ENCODE measurements at places on chromosomes 11 and 22.
A peak's percentile ranks its signal among the peaks of the same experiment; 100 is the strongest.

GRCh38 chr11:43723617-43724016, 43.1 kb downstream of the HSD17B12 start:
- no peak for DNase-seq

DNA sequence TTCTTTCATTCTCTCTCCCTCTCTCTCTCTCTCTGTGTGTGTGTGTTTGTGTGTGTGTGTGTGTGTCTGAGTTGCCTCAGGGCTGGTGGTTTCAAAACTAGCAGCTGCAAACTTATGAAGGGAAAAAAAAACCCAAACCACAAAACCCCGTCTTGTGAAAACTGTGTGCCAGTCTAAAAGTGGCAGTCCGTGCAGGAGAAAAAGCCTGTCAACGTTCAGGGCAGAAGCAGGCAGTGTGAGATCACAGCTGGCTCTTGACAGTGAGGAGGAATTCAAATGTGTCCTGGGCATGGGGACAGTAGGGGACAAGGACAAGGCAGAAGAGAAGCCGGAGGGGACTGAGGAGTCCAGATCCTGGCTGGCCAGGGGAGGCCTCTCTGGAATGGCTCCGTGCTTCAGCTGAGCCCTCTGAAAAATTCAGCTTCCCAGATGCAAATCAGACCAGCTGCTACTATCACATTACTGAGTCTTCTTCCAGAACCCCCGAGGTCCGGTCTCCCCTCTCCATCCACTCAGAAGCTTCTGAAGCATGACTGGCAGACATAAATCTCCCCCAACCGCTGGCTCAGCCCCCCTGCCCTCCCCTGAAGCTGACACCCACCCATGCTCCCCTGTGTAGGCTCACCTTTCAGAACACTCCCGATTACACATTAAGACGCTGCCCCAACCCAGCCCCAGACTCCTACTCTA, 31.9 kb downstream of the FLI1 start:
- DNase-seq, result no peak

DNA sequence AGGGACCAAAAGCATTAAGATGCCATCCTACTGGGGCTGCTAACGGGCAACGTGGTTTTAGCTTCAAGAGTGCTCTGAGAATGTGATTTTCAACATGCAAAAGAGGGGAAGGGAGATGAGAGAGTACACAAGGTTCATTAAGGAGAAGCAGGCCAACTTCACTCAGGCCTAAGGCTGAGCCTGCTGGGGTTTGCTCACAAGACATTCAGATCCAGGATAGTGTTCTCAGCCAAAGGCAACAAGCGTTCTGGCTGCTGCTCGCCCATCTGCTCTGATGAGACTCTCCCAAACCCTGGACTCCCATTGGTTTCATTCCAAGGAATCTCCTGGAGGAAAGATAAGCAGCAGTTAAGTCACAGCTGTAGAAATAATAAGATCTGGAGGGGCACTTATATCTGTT, 23.6 kb upstream of the UPB1 start:
- DNase-seq, result no peak

DNA sequence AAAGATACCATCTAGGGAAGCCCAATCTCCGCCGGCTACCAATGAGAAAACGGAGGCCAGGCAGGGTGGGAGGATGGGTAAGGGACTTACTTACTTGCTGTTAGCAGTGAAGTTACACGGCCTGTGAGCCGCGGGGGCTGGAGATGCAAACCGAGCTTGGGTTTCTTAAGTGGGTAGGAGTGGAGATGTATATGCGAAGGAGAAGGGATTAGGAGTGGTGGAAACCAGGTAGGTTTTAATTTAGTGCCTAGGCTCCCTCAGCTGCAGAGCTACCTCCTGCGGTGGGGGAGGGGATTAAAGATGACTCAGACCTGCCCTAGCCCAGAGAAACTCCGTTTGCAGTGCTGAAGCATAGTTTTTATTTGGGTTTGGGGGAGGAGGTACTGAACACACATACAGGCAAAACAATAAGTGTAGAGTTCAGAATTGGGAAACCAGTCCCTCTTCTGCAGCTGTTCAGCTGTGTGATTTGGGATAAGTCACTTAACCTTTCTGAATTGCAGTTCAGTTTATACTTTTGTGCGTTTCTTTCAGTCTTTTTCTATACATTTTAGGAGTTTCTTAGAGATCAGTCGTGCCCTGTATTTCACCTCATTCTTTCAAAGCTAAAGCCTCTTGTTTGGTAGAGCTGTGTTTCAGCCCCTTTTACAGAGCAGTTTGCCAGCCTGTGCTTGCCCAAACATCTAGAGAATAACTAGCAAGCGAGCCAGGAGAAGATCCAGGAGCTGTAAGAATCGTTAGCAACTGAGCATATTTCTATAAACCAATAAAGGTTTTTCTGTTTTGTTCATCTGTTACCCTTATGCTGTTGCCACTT, 596 bp upstream of the TNRC6B start:
- no peak for DNase-seq

GRCh38 chr11:72452495-72452894, 18.2 kb upstream of the CLPB start:
- no peak for DNase-seq

- DNase-seq, result peak; percentile 22
Measured at GRCh38 chr11:19551457-19551856, 161.2 kb upstream of the NAV2 start.

DNA sequence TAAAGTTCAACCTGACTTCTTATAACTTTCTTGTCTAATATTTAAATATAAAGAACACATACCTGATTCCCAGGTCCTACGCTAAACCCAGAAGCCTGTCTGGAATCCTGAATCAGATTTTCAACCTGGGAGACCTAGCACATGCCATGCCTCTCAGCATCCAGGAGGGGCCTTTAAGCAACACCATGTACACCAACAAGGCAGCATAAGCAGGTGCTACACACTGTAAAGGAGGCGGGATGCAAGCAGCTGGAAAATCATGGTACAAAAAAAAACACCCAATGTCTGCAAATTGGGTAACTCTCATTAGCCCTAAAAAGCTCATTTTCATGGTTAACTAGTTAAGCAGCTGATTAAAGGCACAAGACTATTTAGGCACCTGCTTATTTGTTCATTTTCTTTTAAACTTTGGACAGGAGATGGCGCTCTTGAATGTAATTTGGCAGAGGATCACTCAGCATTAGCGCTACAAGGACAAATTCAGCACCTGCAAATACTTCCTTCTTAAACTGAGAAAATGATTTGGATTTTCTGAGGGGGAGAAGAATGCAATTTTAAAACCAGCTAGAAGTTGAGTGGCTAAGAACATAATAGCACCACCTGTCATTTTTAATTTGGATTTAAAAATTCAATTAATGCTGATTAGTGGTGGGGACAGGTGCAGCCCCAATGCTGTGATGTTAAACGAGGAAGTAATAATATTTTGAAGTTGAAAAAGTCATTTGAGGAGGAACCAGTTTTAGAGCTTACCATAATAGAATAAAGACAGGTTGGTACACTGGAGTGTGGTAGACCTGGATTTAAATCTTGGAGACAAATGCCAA, 104.0 kb downstream of the FAR1 start:
- peak; percentile 31 for DNase-seq

GRCh38 chr22:43044290-43044712, 29.4 kb upstream of the PACSIN2 start:
- DNase-seq, result no peak

- no peak for DNase-seq
Measured at GRCh38 chr11:32487270-32487669, 51.9 kb upstream of the WT1 start.
